ENCODE measurements at places on chromosomes 11 and 22.

- no peak for DNase-seq
Measured at GRCh38 chr11:2557381-2557780, 112.6 kb downstream of the KCNQ1 start.

DNA sequence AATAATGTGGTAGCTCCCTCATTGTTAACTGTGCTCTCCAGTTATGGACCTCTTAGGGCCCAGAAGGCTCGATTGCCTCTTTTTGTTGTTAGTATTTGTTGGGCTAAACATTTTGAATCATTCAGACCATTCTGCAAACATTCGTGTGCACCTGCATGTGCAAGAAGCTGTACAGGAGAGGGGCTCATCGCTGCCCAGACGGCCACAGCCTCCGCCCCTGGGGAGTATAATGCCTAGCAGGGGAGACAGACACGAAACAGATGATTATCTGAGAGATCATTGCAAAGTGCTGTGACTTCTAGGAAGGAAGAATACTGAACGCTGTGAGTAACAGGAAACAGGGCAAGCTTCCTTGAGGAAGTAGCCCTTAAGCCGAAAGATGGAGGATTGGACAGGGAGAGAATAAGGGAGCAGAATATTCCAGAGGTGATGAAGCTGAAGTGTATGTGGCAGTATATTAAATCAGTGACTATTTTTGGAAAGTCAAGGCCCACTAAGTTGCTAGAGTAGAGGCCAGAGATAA is 123.3 kb upstream of the RASSF10 start:
- no peak for DNase-seq

DNA sequence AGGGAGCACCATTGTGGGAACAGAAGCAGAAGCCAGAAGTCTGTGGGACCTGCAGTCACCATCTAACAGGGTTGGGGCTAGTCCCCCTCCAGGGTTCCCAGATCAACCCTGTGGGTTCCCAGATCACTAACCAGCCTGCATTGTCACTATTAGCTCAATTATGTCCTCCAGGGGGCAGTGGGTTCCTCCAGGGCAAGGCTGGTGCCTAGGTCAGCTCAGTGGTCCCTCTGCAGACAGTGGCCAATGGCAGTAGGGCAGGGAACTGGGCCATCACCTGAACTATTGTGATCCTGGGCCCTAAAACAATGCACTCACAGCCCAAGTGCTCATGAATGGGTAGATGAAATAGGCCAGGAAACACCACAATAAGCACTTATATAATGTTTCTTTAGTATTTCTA is 18.8 kb upstream of the PRSS23 start:
- no peak for DNase-seq

GRCh38 chr11:112355726-112356125 is 95.1 kb upstream of the PLET1 start:
- DNase-seq = no peak

DNA sequence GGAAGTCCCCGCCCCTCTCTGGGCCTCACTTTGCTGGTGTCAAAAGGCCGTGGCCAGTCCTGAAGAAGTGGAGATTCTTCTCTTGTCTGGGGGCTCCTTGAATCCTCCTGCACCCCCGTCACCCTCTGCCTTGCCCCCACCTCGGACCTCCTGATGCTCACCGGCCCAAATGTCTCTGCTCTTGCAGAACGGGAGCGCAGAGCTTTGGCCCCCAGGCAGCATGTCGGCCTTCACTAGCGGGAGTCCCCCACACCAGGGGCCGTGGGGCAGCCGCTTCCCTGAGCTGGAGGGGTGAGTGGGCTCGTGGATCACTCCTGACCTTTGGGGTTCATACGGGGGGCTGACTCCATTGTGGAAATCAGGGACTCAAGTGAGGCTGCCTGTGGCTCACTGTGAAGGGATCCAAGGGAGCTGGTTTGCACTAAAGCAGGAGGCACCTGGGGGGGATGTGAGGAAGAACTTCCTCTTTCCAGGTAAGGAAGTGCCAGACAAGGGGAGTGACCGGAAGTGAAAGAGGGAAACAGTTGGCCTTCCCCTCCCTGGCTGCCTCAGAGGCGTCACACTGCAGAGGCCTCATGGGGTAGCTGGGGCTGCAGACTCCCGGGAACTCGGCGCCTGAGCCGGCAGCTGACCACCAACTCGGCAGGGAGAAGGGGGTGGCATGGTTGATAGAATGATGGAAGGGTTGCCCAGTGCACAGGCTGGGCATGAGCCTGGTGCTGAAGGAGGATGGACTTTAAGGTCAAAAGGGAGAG is 23.1 kb downstream of the CSF2RB start:
- no peak for DNase-seq

- DNase-seq = peak; percentile 48
Measured at GRCh38 chr11:114232400-114233059, 63.7 kb upstream of the NNMT start.

DNA sequence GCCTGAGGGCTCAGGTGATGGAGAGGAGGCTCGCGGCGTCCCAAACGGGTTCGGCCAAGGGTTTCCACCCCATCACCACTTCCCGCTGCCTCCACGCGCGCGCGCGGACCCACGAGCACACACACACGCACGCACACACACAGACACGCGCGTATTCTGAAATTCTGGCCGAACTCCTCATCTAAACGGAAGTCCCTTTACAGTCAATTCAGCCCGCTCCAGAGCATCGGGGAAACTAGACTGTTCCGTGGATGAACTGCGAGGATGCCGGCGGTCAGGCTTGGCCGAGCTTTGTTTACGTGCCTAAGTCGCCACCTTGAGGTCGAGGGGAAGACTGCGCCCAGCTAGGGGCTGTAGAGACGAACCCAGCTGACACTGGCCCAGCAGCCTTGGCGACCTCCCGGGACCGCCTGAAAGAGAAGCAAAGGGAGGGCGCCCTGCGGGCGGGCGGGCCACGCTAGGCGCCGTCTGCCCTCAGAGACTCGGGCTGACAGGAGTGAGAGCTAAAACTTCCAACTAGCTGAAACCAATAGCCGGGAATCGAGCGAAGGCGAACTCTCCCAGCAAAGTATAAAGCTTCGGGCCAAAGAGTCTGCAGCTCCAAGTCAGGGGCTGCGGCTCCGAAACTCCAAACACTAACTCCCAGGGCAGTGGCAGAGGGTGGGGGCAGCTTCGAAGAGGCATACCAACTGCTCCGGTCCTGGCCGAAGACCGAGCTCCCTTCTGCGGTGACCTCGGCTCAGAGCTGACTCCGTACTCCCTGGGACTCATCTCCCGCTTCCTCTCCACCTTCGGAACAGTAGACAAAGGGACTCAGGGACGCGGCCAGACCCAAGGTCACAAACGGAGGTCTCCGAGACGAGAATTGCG is 124.7 kb upstream of the C11orf58 start:
- peak; percentile 73 for DNase-seq

DNA sequence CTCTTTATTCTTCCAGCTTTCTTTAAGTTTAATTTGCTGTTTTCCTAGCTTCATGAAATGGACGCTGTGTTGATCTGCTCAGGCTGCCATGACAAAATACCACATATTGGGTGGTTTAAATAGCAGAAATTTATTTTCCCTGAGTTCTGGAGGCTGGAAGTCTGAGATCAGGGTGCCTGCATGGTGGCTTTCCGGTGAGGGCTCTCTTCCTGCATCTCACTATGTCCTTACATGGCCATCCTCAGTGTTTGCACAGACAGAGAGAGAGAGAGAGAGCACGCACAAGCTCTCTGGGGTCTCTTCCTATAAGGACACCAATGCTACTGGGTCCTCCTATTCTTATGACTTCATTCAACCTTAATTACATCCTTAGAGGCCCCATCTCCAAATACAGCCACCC is 28.7 kb downstream of the MCAM start:
- DNase-seq = no peak

- DNase-seq = no peak
Measured at GRCh38 chr11:776561-777287, 563 bp downstream of the GATD1 start.

DNA sequence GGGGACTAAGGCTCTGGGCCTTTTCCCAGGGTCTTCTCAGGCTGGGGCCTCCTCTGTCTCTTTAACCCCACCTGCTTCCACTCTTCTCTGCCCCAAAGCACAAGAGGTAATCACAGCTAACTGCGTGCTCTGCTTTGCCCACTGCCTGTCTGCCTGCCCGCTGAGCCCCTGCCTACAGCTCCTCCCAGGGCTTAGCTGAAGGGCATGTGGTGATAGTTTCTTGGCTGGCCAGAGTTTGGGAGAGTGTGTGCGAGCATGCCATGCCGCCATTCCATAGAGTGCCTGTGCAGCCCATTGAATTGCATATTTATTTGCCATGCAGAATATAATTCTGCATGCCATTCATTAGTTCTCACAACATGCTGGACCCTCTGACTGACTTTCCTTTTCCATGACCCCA is 32.5 kb downstream of the PHLDB1 start:
- no peak for DNase-seq

DNA sequence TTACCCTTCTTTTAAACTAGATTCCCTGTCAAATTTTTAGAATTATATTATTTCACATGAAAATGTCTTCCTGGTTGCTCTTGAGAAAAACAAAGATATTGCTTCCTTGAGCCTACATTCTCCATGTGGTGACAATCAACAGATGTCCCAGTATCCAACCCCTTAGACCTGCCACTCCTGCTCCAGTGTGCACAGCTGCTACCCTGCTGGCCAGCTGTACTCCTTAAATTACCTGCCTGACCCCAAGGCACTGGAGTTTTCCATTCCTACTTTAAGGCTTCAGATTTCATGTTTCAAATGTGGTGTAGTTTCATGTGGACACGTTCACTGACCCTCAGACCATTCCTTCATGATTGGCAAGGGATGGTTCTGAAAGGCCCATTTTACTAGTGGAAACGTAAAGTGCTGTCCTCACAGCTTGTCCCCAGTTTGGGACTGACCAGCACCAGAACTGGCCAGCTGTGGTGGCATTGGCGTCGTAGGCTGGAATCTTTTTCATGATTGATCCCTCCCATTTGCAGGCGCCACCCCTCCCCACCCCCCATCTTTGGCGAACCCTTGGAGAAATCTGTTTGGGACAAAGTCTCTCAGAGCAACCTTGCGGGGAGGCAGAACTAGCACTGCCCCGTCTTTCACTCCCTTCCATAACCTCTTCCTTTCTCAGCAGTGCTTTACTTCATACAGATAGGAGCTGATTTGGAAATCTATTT is 123.5 kb downstream of the DBX1 start:
- no peak for DNase-seq

- no peak for DNase-seq
Measured at GRCh38 chr22:29679316-29679715, 40.5 kb upstream of the CABP7 start.

DNA sequence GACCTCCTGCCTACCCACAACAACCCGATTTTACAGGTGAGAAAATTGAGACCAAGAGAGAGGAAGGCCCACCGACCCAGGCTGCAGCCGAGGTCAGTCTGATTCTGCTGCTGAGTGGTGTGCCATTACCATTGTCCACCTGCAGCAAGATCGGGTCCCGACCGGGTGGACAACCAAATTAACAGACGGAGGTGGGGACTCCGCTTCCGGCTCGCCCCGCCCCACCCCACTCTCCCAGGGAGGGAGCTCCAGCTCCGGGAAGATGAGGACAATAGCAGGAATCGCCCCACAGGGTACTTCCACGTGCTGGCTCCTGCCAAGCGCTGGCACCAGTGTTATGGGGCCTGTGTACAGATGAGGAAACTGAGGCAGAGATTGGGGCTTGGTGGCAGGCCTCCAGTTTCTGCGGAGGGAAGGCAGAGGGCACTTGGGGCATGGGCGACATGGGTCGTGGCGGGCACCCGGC is 425 bp upstream of the KDELR3 start:
- DNase-seq = no peak

DNA sequence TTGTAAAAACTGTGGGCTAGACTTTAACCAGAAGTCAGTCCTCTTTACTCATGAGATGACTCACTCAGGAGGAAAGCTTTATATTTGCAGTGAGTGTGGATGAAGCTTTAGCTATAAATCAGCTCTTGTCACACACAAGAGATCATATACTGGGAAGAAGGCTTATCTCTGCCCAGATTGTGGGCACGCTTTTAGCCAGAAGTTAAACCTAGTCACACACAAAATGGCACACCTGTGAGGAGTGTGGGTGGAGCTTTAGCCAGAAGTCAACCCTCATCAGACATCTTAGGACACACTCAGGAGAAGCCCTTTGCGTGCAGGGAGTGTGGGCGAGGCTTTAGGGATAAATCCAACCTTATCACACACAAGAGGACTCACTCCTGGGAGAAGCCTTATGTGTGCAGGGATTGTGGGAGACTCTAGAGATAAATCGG is 706.9 kb upstream of the LUZP2 start:
- peak; percentile 42 for DNase-seq

- DNase-seq = peak; percentile 89
Measured at GRCh38 chr11:128582496-128583366, 4.6 kb downstream of the ETS1 start.

- DNase-seq = no peak
Measured at GRCh38 chr11:128297091-128297651, 290.2 kb downstream of the ETS1 start.

DNA sequence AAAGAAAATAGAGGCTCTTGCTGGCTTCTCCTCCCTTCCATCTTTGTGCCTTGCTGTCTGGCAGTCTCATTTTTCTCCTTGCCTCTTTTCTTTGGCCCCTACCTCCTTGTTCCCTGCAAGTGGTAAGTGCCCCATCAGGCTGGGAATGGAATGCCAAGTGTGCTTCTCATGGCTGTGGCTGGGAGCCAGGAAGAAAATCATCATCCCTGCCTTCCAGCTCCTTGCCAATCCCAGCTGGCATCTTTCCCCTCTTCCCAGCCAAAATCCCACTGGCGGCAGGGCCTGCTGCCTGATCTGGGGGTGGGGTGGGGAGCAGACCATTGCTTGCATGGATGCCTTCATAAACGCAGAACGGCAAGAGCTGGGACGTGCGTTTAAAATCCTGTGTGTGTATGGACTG is 27.0 kb upstream of the SLC25A18 start:
- no peak for DNase-seq

DNA sequence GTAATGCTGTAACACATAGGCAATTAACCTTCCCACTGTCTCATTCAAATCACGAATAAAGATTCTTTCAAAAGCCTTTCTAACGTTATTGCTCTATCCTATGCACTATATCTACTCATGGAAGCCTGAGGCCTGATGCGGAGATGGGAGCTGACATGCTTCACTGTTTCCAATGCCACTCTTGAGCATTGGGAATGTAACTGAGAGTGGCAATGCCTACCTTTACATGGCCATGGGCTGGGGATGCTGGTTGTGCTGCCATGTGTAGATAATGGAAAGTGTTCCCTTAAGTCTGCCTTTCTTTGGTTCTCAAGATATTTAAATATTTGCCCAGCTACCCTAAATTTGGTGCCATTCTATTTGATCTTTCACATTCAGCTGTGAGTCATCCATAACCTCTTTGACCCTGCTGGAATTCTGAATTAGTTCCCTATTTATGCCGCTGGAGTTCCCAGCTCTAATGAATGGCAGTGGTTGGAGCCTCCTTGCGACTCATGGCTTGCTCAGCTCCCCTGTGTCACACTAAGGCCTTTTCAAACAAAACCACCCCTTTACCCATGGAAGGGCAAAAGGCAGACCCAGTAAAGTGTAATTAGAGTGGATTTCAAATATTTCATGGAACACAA is 21.4 kb upstream of the DKK3 start:
- peak; percentile 44 for DNase-seq

- DNase-seq = no peak
Measured at GRCh38 chr11:68513930-68514487, 53.5 kb downstream of the PPP6R3 start.

GRCh38 chr11:35276396-35277145 is 137.6 kb downstream of the CD44 start:
- DNase-seq = peak; percentile 95

Measured in RWPE1 (cell line).